ENCODE measurements at places on chromosomes 5 and 9.

- no peak for DNase-seq
Observed at GRCh38 chr5:180041301-180042274, 30.0 kb downstream of the RNF130 start.

DNA sequence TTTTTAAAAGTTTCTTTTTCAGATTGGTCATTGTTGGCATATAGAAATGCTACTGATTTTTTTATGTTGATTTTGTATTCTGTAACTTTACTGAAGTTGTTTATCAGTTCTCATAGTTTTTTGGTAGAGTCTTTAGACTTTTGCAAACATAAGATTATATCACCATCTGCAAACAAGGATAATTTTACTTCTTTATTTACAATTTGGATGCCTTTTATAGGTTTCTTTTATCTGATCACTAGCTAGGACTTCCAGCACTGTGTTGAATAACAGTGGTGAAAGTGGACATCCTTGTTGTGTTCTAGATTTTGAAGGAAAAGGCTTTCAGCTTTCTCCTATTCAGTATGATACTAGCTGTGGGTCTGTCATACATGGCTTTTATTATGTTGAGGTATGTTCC, 170.3 kb downstream of the WDR70 start:
- no peak for DNase-seq

DNA sequence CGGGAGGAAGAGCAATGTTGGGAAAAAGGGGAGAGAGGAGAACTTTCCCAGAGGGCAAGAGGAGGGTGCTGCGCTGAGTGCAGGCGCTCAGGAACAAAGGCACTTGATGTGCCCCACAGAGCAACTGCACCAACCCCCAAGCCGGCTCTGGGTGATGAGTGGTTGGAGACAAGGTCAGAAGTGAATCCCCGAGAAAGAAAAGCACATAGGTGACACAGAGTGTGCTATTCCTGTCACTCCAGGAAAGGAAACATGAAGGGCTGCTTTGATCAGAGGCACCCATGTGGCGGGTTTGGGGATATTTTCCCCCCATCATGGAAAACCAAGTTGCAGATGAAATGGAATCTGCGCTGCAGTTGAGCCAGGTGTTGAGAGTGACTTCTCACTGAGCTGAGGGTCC, 20.7 kb upstream of the SLC25A48 start:
- DNase-seq, result no peak

DNA sequence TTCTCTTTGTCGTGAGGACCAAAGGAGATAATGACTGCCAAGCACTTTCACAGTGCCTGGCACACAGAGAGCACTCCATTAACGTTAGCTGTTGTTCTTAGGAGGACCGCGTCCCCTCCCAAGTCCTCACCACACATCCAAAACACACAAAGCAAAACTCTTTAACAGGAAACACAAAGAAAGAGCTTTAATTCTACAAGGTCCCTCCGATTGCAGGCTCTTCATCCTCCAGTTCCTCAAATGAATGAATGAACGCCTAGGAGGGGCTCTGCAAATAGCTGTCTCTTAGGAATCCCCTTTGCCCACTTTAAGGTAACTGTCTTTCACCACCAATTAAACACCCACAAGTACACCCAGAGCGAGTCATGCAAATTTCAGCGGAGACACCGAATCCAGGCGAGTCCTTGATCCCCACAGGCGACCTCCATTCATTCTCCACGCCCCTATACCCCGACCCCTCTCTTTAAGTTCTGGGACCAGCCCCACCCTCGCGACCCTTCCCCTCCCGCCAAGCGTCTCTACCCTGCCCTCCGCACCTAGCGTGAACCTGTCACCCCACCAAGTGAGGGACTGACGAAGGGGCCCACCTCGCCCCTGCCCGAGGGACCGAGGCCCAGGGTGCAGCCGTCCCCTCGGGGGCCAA, 644 bp downstream of the TSC1 start:
- no peak for DNase-seq

- DNase-seq, result no peak
Observed at GRCh38 chr5:119358901-119359603, 3.2 kb downstream of the TNFAIP8 start.

GRCh38 chr9:104448036-104448435, 56.0 kb upstream of the OR13F1 start:
- peak; percentile 64 for DNase-seq

GRCh38 chr9:93595461-93595860, 19.1 kb downstream of the PHF2 start:
- no peak for DNase-seq

- DNase-seq, result no peak
Observed at GRCh38 chr9:71980266-71981190, 69.1 kb downstream of the C9orf85 start.

- DNase-seq, result no peak
Observed at GRCh38 chr5:113215401-113216060, 219.3 kb downstream of the TSSK1B start.

DNA sequence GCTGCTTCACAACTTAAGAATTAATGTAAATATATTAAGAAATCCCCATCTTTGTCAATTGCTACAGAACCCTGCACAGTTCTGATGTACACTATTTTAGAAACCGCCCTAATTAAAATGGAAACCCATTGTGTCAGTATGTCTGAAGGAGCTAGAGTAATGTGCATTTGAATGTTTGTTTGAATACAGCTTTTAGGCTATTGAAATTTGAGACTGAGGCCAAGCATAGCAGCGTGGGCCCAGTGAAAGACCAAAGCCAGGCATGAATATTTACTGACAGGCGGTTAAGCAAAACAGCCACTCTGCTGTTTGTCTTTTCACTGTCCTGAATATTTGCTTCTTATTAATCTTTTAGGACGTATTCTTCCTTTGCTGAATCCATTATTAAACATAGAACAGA, 252.3 kb downstream of the IZUMO3 start:
- no peak for DNase-seq

DNA sequence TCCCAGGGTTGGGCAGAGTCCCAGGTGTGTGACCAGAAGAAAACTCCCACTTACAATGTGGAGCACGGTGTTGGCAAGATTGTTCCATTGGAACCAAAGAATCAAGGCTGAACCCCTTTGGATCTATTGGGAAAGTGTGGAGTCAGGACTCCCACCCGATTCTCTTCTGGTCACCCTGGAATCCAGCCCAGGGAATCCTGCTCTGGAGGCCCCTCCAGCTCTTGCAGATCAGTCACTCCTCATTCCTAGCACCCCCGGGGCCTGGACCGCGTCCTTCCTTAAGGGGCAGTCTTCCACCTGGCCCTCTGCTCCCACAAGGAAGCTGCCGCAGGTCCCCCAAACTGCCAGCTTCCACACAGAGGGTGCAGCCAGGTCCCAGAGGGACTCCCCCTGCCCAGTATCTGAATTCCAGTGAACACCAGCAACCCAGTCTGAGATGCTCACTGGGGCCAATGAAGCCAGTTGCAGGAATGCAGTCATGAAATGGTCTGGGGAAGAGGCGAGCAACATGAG, 170.1 kb downstream of the GADD45G start:
- no peak for DNase-seq

DNA sequence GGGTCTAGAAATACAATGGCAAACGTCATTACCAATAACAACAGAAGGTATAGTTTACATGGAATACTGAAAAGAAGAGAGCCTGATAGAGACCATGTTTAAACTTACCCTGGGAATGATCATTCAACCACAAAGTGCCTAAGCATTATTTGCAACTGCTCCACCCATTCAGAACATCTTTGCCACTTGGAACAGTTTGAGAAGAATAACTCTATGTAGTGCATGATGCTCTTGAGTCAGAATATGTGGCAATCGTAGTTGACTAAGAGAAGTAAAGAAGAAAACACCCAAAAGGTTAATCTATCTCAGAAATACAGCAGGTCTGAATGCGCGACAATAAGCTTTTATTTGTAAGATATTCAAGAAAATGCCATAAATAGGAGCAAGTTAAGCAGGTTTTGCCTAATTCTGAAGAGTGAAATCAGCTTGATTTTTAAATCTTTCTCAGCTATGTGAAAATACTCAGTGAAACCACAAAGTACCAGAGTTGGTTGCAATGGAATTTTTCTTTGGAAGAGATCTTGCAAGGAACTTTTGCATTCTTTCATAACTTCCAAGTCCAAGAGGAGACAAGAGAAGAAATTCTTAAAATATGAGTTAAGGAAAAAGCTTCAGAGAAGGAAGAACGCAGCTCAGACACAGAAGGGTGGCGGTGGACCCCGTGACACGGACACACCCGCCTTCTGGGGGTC, 64.3 kb downstream of the HABP4 start:
- DNase-seq, result no peak

GRCh38 chr5:35094948-35095347, 47.2 kb upstream of the AGXT2 start:
- peak; percentile 50 for DNase-seq

- DNase-seq, result no peak
Observed at GRCh38 chr5:133844836-133845235, 123.6 kb downstream of the C5orf15 start.

GRCh38 chr5:170179626-170180025, 53.2 kb upstream of the C5orf58 start:
- no peak for DNase-seq

GRCh38 chr9:119083673-119084072, 285.6 kb downstream of the BRINP1 start:
- no peak for DNase-seq

- peak; percentile 66 for DNase-seq
Observed at GRCh38 chr5:10424124-10424731, 17.5 kb upstream of the ROPN1L start.

- DNase-seq, result no peak
Observed at GRCh38 chr9:126421567-126422428, 95.2 kb downstream of the MVB12B start.

All from NCI-H446 treated with DMSO at 0.1 percent for 48 hours (cell line).